BE2C (cell line): ENCODE measurements at places on chromosomes 3 and 15.

DNA sequence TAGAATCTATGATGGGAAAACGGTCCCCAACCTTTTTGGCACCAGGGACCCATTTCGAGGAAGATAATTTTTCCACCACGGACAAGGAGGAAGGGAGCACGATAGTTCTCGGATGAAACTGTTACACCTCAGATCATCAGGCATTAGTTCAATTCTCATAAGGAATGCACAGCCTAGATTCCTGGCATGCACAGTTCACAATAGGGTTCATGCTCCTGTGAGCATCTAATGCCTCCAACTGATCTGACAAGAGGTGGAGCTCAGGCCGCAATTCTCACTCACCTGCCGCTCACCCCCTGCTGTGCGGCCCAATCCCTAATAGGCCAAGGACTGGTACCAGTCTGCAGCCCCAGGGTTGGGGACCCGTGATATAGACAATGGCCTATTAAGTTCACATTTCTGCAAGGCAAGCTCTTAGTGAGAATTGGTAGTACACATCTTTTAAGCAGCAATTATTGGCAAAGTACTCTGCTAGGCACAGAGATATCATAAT is 26.5 kb downstream of the CD200R1 start:
- DNase-seq, result no peak

DNA sequence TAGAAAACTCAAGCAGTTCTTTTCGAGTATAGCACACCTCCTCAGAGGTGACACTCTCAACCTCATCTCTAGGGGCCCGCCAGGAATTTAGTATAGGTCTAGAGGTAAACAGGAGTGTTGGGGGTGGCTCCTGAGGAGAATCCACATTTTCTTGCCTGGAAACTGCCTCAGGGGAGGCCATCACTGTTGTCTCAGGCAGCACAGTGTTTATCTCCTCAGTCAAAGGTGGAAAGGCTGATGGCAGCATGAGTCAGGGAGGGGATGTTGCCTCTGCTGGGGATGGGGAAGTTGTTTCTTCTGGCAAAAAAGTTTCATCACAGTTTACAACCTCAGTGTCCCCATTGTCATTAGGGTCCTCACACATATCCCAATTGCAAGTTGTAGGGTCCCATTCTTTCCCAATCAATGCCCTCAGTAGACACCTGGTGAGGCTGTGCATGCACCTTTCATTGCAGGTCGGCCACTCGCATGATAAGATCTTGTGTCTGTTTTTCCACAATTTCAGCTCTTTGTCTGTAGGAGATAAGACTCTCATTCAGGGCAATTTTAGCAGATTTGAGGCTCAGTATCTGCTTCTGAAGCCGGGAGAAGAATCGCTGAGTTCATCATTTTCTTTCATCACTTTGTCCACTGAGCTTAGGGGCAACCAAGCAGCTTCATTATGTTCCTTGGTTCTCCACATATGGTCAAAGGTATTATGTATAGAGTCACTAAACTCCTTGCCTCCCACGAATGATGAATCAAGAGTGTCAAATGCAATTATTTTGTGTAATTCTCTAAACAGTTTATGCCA is 25.8 kb downstream of the NAALADL2 start:
- no peak for DNase-seq

DNA sequence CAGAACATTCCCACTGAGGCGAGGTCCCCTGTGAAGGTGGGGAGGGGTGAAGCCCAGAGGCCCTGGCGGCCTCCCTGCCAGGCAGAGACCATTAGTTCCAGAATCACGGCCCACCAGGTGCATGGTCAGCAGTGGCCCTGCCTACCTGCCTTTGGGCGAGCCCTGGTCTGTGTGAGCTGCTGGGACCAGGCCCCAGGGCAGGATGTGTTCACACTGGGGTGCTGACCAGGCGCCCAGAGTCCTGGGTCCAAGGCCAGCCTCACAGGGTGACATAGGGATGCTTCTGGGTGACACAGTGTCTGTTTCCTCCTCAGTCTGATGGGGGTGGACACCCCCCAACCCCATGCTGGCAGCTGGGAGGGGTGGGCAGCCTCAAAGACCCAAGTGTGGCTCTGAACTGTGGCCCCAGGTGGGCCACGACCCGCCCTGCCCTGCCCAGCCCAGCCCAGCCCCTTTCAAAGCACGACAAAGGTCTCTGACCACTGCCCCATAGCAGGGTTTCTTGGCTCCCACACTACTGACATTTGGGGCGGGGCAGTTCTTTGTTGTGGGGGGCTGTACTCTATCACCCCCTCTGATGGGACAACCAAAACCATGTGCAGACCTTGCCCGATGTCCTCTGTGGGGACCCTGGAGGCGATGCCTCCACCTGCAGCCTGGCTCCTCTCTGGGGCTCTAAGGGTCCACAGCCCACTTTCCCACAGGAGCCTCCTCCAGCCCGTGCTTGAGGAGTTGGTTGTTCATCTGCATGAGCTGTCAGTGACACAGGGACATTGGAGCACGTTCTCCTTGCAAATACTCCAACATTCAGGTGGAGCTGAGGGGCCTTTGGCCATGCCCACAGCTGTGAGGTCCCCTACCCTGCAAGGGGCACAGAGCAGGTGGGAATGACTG is 44.8 kb upstream of the SLC41A3 start:
- DNase-seq, result peak; percentile 3

GRCh38 chr3:18585004-18585968 is 160.1 kb upstream of the SATB1 start:
- DNase-seq, result no peak

- peak; percentile 20 for DNase-seq
Observed at GRCh38 chr3:135272026-135272669, 477.1 kb downstream of the EPHB1 start.

- no peak for DNase-seq
Observed at GRCh38 chr15:101192081-101192480, 59.8 kb downstream of the CHSY1 start.

DNA sequence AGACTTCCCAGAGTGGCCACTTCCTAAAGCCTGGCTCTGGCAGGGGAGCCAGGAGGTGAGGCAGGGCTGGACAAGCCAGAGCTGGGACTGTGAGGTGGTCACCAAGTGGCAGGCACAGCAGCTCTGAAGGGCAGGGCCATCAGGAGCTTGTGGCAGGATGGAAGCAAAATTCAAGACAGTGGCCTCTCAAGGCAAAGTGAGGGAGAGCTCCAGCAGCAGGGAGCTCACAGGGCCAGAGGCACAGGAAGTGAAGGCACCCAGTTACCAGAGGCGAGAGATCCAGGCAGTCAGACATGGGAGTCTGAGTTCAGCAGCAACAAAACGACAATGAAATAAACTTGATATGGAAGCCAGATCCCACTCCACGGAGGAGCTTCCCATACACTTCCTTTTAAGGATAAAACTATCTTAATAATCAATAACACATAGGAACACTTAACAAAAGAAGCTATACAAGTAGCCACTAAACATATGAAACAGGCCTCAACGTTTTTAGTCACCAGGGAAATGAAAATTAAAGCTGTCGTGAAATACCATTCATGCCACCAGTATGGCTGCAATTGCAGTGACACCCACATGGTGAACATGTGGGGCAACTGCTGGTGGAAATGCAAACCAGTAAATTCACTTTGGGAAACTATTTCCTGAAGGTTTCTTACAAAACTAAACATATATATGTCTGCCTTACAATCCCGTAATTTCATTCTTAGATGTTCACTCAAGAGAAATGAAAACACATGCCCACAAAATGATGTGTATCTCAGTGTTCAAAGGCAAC is 35.4 kb upstream of the TMEM158 start:
- no peak for DNase-seq

- no peak for DNase-seq
Observed at GRCh38 chr3:134004841-134005240, 24.9 kb downstream of the SLCO2A1 start.

DNA sequence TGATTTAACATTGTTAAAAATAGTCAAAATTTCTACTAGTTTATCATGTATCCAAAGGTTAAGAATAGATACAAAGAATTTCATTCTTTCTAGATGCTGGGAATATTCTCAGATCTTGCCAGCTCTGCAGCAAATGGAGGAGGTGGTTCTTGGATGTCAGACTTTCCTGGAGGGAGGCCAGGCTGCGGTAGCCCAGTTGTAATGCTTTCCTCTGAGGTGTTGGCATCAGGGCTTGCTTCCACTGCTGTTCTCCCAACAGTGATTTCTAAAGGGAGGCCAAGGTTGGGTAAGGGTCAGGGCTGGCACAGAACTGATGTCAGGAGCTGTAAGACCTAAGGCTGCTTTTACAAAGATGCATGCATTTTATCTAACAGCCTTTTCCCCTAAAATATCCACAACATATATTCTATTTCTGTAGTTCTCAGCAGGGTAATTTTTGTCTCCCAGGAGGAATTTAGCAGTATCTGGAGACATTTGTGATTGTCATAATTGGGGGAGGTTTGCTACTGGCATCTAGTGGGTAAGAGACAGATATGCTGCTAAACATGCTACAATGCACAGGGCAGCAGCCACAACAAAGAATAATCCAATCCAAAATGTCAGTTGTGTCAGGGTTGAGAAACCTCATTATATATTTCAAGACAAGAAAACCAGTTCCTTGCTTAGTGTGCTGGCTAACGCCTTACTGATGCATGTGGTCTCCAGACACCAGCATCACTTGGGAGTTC is 42.0 kb upstream of the SPTSSB start:
- DNase-seq, result no peak

DNA sequence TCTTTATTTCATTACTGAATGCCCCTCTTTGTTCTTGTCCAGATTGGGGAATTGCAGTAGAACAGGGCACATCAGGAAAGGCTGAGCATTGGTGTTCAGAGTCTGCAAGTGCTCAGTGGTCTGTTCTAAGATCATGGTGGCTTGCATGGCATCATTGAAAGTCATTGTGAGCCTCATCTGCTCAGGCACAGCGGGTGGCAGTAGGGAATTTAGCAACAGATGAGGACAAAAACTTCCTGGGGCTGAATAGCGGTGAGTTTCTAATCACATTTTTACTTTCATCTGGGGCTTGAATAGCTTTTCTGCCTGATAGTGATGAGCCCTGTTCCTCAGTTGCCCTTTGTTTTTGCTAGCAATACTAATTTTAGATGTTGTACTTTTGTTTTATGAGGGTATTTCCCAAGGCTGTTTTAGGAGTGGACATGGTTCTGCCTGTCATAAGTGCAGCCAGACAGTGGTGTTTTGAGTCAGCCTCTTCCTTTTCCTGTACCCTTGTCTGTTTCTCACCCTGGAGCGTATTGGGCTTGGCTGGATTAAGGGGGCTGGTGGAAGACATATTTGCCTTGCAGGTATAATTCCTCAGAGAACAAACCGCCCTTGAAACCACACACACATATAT is 127.2 kb upstream of the IL12A start:
- DNase-seq, result no peak

DNA sequence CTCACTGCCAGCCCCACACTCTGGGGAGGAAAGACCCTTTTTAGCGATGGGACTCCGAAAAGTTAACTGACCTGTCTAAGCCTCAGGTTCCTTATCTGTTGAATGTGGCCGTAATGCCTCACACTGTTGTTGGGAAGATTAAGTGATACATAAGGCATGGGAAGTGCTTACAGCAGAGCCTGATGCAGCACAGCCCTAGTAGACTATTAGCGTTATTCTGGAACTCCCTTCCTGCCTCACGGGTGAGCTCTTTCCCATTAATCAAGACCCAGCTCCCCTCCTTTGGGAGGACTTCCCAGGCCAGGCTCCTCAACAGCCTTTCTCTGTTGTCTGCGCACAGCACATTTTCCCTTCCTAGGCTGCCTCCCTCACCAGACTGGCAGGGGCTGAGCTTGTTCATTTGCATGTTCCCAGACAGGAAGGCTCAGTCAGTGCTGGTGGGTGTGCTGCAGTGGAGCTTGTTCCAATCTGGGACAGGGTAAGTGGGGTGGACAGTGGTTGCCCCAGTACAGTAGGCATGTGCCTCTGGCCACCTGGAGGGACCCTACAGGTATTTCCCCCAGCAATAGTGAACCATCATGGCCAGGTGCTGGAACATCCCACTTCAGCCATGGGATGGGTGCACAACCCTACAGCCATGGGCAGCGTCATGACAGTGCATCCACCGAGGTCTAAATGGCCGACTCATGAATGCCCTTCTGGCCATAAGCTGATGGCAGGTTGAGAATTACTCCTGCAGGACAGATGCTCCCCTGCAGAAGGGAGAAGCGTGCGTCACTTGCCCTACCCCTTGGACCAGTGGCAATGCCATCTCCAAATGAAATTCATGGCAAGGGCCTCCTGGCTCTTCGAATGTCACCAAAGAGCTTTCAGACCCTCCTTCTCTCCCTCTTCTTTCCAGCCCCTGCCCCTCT is 5.8 kb upstream of the PSTPIP1 start:
- DNase-seq, result no peak

DNA sequence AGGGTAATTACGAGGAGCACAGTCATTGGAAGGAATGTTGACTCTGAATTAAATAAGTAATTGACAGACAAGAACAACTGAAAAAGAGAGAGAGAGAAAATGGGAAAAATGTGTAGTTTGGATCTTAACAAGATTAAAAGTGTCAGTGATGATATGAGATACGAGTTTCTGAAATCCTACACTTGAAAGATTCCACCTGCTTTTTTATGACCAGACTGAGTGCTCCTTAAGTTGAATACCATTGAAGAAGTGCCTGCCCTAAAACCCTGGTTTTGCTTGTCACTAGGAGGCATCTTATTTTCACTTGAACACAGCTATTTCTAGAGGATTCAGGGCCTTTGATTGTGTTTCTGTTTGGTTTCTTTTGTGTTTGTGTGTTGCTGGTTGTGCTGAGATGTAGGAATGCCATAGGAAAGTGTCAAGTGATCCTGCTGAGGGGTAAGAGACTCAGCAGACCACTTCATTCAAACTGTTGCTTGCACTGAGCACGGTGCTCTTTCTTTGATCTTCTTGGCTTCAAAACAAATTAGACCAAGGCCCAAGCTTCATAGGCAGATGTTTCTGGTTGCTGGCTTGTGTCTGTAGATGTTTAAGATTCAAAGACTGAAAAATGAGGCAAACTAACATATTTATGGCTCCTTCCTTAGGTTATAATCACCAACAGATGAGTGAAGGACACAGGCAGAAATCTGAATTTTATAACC is 17.2 kb upstream of the ABHD10 start:
- no peak for DNase-seq

DNA sequence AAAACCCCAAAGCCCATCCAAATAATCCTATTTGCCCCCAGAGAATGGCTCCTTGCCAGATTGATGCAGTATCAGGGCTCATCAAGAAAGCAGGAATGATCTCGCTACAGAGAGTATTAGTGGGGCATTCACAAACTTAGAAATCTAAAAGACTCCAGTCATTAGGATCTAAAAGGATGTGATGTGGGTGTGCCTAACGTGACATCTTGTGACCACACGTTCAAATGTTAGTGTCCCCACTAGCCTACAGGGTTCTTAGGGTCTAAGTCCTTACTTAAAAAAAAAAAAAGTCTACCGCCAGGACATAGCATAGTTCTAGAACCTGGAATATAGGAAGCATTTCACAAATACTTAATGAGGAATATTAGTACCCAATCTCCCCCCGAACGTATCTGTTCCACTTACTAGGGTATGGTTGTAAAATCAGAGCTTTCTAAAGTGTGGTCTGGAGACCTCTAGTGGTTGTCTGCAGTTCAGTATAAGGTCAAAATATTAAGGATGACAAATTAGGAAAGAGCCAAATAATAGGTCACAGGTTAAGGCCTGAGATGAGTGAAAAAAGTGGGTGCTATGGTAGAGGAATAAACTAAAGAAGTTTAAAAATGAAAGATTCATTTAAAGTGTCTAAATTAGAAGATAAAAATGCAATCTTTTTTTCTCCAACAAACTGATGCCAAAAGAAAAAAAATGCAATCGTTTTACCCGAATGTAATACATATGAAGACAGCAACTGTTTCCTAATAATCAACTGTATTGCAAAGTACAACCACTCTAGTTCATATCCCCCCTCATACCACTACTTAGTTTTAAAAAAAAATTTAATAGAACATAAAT is 4.2 kb upstream of the CHRM5 start:
- peak; percentile 18 for DNase-seq
